Activated naive CD8-positive, alpha-beta T cell treated with anti-CD3 and anti-CD28 coated beads, Interleukin-2, amount 10 ng/mL, durations not matched to agents 7 days and 5 days (primary cell): ENCODE measurements at places on chromosomes 1 and 21.

DNA sequence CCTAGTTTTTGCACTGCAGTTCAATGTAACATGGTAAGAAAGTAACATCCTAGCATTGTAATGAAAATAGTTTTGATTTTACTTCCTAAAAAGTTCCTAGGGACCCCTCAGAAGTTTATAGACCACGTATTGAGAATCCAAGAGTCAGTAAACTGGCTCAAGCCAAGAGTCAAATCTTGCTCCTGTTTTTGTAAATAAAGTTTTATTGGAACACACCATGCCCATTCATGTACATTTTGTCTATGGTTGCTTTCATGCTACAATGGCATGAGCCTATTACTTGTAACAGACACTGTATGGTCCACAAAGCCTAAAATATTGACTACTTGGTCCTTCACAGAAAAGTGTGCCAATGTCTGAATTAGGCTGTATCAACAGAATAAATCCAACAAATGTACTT lies 301.0 kb downstream of the LMO4 start:
- DNase-seq, result no peak

- DNase-seq, result no peak
These were observed 23.6 kb downstream of the LAMC2 start for GRCh38 chr1:183209533-183210158.

- DNase-seq, result peak; percentile 42
These were observed 134.7 kb downstream of the DMRTB1 start for GRCh38 chr1:53593758-53594380.

DNA sequence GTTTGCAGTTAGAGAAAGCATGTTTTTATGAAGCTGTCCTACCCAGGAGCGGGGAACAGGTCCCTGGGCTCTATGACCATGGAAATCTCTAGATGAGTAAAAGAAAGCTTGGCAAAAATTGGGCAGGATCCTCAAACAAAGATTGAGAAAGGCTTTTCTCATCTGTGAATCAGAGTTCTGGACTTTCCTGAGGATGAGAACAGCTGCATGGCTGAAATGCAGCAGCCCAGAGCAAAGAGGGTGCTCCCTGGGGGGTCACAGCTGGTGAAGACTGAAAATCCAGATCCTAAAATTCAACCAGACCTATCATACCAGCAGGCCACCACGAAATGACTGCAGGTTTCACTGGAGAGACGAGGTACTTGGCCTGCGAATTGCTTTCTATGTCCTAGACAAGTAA lies 65.7 kb upstream of the APP start:
- DNase-seq, result no peak
